H1 (cell line): ENCODE measurements at places on chromosomes 5 and 9.

DNA sequence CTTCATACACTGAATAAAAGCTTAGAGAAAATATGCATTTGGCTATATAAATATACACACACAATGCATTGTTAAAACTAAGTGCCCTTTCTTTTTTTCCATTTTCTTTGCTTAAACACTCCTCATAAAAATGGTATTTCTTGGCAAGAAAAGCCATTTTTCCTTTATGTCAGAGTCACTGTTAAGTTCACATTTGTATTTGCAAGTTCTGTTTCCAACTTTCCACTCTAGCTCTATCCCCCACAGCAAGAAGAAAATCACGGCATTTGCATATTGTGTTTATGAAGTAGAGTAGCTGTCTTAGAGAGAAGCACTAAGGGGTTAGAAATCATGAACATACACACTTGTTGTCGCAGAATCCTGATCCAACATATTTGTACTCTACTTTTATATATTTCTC is 662.1 kb upstream of the MEF2C start:
- DNase-seq = no peak

DNA sequence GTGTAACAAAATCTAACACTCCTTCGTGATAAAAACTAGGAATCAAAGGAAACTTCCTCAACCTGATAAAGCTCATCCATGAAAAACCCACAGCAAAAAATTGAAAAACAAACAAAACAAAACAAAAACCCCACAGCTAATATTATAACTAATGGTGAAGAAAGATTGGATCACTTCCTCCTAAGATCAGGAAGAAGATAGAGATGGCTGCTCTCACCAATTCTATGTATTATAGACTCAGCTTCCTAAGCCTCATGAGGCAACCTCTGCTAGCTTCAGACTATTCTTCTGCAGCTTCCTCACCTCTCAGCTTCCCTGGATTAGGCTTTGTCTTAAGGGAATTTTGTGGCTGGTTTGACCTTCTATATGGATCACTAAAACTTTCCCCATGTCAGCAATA is 40.1 kb downstream of the PHAX start:
- DNase-seq = no peak

- no peak for DNase-seq
Measured at GRCh38 chr5:125198270-125198974, 452.0 kb upstream of the ZNF608 start.

DNA sequence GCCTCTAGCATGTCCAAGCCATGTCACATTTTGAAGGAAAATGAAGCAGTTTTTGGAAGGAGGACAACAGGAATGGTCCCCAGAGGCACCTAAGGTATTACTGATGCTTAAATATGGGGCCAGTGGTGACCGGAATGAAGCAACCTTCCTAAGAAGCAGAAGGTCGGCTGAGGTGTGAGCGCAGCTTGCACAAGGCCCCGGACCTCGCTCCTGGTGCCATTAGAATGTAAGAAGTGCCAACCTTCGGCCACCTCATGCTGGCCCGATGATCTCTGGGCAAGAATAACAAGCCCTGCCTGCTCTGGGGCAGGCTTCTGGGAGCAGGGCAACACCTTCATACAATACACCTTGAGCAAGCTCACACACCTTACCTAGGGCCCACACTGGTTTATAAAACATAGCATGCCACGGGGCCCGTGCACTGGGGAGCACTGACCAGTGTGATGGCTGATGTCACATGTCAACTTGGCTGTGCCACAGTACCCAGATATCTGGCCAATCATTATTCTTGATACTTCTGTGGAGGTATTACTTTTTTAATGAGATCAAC is 21.9 kb downstream of the SEMA4D start:
- DNase-seq = no peak

DNA sequence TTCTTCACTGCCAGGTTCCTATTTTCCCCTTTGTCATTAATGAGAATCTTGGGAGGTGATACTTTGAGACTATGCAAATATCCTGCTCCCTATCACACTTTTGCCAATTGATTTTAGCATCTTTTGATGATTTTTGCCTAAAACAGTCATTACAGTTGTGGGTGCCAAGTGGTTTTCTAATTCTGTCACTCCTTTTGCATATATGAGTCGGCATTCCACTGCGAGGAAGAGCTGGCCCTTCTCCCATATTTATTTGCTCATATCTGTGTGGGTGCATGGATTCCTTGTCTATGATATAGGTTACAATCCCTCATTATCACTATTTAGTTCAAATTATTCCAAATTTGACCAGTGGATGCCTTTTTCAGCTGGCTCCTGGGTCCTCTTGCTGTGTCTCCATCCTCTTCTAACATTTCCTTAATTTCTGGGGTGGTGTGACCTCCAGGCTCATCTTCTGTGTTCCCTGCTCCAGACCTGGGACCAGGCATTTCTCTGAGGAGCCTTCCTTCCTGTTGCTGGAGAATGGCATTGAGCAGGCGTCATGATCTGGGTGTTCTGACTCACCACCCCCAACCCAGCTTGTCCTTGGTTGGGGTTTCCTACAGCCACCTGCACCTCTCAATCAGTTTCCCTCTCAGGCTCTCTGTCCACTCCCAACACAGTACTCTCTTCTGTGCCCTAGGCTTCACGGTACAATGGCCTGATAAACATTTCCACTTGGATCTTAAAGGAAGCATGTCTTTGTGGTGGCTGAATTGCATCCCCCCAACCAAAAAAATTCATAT is 106.7 kb downstream of the NXNL2 start:
- no peak for DNase-seq

- no peak for DNase-seq
Measured at GRCh38 chr5:149464796-149465489, 85.9 kb upstream of the IL17B start.

GRCh38 chr5:67003935-67004729 is 192.5 kb downstream of the CD180 start:
- DNase-seq = peak; percentile 84

GRCh38 chr5:161889971-161890370 is 42.1 kb downstream of the GABRA1 start:
- DNase-seq = no peak

DNA sequence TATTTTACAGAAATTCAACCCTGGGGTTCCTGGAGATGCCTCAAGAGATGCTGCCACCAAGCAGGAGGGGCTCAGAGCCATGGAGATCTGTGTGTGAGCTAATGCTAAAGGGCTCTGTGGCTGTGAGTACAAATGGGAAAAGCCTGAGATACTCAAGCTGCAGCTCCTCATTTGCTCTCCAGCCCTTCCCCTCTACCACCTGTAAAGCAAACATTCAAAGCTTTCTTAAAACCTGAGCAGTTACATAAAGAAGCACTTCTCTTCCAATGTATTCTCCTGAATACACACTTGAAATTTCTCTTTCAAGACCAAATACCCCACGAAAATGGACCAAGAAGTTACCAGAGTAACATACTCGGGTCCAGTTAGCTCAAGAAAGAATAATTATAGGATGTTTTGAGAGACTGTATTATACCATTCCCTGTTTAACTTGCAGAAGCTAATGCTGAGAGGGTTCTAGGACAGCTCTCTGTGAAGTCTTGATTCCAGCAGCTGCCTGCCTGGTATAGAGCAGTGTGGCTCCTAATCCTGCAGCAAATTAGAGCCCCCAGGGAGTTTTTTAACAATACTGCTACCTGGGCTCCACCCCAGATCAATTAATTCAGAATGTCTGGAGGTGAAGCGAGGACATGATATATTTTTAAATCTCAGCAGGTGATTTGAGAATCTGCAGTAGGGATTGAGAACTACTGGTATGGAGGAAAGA is 21.1 kb downstream of the RGS7BP start:
- DNase-seq = no peak

DNA sequence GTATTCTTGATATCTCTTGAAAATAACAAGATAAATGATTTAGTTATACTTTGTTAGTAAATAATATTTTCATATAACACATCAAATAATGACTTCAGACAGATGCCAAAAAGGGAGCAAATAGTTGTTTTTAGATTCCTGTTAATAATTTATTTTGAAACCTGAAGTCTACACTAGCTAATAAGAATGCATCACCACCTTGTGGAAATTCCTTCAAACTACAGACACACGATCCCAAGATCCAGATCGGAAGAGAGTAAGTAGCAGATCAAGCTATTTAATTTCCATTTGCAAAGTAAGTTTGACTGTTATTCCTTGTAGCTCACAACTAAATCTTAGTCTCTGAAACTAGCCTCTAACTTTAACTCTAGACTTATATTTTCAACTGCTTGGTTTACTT is 35.5 kb upstream of the ISL1 start:
- DNase-seq = no peak

DNA sequence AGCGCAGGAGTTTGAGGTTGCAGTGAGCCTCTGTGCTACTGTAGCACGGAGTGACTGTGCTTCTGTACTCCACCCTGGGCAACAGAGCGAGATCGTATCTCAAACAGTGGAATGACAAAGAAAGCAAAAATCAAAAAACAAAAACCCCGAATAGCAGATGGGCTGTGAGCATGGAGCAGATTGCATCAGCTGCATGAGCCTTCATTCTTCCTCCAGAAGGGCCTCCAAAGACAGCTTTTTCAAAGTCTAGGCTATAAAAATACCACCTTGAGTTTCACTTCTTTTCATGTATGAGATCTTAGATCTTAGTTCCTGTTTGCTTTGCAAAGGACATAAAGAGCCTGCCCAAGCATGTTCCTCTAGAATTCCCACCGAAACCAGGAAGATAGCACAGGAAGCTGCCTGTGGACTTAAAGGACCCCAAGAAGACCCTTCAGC is 15.0 kb upstream of the HSPB3 start:
- no peak for DNase-seq

DNA sequence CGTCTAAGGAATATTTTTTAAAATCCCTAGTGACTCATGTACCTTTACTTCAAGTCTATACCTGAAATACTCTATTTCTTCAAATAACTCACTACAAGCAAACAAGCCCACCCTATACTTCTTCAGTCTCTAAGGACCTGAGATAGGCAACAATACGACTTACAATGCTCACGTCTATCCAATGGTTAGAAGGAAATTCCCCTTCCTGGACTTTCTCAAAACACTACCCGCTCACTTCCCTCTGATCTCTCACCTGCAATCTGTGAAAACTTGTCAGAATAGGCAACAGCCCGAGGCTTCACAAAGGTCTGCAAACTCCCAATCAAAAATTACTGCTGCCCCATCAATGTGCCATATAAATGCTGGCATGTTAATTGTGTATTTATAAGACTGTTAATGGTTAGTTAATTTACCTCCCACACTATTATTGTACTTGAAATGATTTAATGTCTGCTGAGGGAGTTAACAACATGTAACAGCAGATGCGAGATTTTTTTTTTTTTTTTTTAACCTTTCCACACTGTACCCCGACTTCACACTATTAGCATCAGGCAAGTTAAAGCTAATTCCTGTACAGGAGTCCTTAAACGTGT is 27.3 kb downstream of the MAPKAP1 start:
- no peak for DNase-seq

DNA sequence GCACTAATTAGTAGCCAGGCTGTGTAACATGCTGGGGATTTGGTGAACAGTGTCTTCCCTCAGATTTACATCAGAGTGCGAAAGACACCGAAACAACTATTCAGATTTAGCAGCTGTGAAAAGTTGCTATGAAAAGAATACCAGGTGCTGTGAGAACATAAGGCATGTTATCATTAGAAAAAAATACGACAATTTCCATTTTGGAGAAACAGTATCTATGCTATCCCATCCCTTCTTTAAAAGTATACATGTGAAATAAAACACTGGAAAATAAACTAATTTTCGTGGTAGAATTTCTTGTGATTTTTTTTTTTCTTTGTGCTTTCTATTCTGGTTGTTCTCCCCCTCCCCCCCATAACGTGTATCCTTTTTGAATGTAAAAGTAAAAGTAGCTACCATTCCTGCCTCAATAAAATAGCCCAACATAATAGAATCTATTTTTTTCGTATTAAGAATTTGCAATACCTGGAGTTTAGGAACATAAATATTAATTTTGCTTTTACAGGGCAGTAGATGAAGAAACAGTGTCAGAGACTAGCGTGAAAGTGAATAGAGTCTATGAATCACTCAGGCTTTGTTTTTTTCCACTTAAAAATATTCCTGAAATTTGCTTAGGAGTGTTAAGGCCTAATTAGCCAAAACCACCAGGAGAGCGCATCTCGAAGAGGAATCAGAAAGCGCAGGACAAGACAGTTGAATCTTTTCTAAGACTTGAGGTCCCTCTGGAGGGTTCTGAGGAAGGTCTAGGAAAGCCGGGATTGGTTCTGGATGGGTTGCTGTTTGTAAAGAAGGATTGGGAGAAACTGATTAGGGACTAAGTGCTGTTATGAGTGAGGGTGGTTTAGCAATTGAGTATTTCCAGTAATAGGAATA is 813 bp upstream of the SLU7 start:
- no peak for DNase-seq

GRCh38 chr5:173760461-173761177 is 127.5 kb upstream of the CPEB4 start:
- DNase-seq = no peak

DNA sequence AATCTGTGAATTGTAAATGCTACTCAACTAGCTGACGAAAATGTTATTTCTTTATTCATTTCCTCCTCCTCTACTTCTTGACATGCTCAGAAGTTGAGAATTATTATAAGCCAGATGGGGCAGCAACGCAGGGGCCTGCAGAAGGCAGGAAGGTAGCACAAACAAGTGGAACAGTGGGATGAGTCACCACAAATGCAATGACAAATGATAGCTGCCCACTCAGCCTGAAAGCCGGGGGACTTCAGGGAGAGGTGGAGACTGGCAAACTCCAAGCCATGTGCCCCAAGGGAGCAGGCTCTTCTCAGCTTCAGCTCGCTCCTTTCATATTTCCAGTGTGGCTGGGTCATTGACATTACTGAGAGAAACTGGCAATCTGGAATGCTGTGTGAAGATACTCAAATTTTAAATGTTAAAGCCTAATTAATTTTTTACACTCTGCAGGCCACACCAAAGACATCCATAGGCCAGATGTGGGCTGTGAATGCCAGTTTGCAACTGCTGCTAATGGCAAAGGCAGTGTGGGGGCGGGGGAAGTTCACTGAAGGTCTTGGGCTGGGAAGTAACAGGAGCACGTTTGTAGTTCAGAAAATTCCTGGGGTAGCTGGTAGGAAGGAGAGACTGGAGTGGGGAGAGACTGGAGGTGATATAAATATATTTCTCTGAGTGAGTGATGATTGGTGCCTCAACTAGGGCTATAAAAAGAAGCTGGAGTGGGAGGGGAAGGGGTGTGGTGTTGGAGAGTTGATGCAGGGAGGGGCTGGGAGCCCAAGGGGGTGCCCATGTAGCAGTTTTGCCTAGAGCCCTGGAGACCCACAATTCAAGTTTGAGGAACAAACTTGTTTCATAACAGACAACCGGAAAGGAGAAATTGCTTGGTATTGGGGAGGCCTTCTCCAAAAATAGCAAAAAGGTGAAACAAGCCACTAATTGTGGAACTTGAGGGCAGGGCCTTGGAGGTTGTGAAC is 20.8 kb upstream of the ADRB2 start:
- no peak for DNase-seq

- DNase-seq = no peak
Measured at GRCh38 chr9:88775559-88775958, 215.7 kb upstream of the S1PR3 start.
